Liver (tissue), 10 donors: ENCODE measurements at places on chromosomes 1 and 21. TPM values are rescaled to one million over a fixed set of nuclear protein-coding genes. Genes with fewer than 3 reads are reported as not detected.

- DNase-seq: no peak
Measured at GRCh38 chr1:115356356-115356755, 18.3 kb upstream of the NGF start.

DNA sequence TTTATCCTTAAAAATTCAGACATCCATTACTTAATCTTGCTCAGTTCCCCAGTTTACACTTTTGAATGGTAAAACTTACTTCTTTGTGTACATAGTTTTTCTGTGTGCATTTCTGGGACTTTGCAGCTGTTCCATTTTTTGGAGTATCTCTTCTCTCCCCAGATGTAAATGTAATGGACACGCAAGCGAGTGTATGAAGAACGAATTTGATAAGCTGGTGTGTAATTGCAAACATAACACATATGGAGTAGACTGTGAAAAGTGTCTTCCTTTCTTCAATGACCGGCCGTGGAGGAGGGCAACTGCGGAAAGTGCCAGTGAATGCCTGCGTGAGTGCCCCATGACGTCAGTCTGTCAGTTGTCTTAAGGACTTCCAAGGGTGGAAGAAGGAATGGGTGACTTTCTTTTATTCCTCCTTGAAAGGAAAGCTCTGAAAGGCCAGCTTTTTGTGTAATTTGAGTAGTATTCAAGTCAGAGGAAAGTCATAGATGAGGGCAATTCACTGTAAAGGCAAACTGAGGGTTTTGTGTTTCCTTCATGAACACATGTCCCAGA lies 75.7 kb upstream of the LAMC2 start:
- DNase-seq: no peak

DNA sequence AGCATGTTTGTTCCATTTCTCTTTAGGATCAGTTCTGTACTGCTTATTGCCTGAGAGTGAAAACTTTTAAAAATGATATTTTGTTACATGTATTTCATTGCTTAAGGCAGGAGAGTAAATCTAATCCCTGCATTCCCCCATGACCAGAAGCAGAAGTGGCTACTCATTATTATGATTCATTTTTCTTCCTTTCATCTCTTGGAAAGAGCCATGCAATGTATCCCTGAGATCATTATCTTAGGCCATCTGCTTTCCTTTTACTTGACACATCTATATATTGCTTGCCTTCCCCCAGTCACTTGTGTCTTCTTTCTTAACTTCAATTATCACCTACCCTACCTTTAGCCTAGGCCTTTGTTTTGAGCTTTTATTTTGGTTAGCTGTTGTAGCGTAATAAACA lies 430.4 kb upstream of the CHRM3 start:
- DNase-seq: no peak

GRCh38 chr1:99577313-99577712 lies 68.6 kb upstream of the PALMD start:
- DNase-seq: no peak

DNA sequence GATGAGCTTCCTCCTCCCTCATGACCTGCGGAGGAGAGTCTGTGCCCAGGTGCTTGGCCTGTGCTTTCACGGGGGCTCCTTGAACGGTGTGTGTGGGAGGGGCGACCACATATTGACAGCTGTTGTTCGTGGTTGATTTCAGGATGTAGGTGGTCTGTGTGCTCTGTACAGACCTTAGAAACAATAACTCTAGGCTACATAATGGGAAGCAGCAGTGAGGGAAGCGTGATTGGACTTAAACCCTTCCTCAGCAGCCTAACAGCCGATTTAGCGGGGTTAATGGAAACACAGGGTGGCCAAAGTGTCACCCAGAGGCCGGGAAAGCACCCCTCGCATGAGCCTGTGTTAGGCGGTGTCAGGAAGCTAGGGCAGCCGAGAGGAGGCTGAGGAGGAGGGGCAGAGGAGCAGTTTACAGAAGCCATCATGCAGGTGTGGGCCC lies 56.0 kb downstream of the TBCE start:
- DNase-seq: no peak

The MAN1C1 gene
- total RNA-seq: 9.3 TPM

The PHLDA3 gene
- 0.67 TPM for total RNA-seq

The CDC42BPA gene
- 34.4 TPM for total RNA-seq
